AML-193 (cell line): ENCODE measurements at places on chromosomes 5 and 9.

DNA sequence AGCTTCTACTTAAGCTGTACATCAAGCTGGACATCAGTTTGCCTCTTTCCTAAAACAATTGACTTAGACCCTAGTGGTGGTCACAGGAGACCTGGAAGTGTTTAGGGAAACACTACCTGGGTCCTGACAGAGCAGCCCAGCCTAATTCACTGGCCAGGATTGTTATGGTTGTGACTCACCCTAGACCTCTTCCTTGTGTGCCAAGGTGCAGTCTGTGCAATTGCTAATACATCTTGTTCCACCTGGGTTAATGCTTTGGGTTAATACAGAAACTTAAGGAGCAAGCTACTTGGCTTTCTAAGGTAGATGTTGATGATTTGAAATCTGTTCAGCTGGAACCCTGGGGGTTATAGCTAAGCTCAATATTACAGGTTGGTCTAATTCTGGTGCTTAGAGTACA lies 48.7 kb upstream of the SLC46A2 start:
- no peak for DNase-seq

DNA sequence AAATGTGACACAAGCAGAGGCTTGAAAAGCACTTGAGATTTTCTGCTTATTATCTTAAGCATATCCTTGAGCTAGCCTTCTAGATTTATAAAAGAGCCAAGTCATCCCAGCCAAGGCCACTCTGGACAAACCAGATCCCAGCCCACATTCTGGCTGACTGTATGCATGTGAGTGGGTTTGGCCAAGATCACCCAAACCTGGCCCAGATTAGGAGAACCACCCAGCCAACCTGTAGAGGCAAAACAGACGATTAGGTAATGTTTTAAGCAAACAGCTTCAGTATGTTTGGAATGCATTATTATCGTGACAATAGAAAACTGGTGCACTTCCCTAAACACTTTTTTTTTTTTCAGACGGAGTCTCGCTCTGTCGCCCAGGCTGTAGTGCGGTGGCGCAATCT lies 151.9 kb downstream of the SPATA31D1 start:
- no peak for DNase-seq

GRCh38 chr9:105147110-105147871 lies 97.2 kb upstream of the SLC44A1 start:
- no peak for DNase-seq

GRCh38 chr5:10685115-10685521 lies 75.9 kb downstream of the DAP start:
- DNase-seq = no peak

DNA sequence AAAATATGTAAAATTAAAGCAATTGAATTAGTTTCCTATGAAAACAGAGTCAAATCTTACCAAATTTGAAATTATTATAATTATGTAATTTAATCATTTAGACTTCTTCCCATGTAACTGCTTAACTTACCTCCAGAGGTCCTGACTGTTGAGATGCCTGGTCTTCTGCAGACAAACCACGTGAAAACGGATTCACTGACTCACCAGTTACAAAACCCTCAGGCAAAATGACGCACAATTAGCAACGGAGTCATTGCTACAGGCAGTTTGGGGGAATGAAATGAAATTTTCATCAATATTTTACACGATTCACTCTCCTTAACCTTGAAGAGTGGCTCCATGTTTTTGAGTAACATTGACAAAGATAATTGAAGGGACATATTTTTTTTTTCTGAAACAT lies 460.8 kb downstream of the MTRR start:
- no peak for DNase-seq

DNA sequence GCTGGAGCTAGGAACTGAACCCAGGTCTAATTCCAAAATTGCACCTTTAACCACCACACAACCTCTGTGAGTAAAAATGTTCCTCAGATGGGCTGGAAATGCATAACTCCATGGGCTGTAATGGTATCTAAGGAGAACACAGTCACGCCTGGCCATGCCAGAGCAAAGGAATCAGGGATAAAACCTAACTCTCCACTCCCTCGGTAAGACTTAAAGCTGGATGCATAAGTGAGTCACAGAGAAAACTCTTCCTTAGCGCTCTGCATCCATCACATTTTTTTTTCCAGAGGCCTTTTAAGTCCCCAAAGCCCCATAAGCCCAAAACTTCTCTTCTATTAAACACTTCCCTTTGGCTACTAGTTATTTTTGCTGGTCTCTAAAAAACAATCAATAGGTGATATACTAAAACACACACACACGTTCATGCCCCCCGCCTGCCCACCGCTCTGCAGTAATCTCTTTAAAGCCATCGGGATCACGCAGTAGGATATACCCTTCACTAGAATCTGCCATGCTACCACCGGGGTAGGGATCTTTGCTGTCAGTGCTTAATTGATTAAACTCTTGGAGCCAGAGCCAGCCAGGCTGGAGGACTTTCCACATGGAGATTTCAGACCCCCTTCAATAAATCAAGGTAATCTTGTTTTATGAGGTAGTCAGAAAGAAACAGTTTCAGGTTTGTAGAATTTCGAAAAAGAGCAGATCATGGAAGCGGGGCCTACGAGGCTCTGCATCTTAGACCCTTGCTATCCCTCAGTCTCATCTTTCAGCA lies 212.9 kb downstream of the MAPKAP1 start:
- DNase-seq = no peak

DNA sequence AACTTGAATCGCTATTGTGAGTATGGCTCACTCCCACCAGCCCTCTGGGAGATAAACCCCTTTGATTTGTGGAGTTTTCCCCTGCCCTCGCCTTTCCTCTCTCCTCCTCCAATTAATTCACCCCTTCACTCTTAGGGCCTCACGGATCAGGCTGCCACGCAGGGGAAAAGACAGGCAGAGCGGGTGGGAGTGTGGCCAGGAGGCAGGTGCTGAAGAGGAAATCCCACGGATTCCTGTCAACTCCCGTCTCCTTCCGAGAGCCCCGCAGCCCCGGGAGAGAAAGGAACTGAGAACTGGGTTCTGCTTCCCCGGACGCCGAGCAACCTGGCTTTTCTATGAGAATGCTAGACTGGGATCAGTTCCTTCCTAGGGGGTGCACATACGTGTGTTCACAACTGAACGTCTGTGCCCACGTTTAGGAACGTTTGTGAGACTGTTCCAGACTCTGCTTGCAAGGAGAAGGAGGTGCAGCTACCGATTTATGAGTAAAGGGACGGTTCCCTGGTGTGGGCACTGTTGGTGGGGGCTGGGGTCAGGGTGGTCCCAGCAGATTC lies 314.5 kb upstream of the TLE4 start:
- no peak for DNase-seq

- no peak for DNase-seq
Observed at GRCh38 chr5:93681432-93681831, 60.0 kb downstream of the POU5F2 start.

- no peak for DNase-seq
Observed at GRCh38 chr5:40552981-40553380, 126.7 kb upstream of the PTGER4 start.

DNA sequence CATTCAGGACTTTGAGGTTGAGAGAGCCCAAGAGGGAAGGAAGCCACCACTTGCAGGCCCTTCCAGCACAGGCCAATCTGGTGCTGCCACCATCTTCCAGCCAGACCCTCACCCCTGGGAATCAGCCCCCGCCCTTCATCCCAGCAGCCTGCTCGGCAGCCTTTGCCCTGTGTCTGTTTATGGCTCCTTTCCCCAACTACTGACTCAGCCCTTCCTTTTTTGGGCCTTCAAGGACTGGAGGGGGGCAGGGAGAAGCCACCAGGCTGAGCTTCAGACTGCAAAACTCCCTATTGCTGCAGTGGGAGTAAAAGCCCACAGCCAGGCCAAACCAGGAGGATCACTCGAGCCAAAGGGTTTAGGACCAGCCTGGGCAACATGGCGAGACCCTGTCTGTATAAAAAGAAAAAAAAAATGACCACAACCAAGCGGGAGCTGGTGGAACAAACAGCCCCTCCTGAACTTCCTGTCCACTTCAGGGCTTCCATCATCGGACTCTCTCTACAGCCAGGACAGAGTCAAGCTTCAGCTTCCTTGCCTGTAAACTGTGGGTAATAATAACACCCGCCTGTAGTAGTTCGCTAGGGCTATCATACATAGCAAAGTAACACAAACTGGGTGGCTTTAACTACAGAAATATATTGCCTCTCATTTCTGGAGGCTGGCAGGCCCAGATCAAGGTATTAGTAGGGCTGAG lies 85.9 kb upstream of the IL17B start:
- no peak for DNase-seq

DNA sequence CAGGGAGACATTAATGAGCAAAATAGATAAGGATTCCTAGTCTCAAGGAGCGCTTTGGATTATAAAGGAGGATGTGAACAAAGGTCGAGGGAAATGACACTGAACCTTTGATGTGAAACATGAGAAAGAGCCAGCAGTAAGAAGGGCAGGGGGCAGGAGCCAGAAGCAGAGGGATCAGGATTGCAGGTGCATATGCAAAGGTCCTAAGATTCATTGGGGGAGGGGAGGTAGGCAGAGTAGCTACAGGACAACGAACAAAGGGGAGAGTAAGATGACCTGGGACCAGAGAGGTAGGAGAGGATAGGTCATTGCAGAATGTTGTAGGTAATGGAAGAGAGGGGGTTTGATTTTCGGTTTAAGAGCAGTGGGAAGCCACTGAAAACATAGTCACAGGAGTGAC lies 129.2 kb upstream of the TRPM3 start:
- no peak for DNase-seq

DNA sequence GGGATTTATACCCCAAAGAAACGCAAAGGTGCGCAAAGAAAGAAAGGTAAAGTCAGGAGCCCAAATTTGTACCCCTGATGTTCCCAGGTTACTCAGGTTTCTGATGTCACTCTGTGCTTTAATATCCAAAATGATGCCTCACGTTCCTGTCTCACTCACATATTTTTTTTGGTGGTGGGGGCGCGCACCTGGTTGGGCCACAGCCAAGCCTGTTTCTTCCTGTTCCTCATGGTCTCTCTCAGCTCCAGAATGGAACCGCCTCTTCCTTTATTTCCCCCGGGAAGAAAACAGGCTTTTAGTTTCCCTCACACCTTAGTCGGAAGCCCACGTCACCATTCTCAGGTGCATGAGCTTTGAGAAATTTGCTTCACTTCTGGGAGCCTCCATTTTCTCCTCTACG lies 118.3 kb upstream of the BOD1 start:
- no peak for DNase-seq

- no peak for DNase-seq
Observed at GRCh38 chr5:96919754-96920197, 16.1 kb upstream of the LNPEP start.

GRCh38 chr9:97809666-97810344 lies 43.2 kb upstream of the FOXE1 start:
- DNase-seq = no peak

DNA sequence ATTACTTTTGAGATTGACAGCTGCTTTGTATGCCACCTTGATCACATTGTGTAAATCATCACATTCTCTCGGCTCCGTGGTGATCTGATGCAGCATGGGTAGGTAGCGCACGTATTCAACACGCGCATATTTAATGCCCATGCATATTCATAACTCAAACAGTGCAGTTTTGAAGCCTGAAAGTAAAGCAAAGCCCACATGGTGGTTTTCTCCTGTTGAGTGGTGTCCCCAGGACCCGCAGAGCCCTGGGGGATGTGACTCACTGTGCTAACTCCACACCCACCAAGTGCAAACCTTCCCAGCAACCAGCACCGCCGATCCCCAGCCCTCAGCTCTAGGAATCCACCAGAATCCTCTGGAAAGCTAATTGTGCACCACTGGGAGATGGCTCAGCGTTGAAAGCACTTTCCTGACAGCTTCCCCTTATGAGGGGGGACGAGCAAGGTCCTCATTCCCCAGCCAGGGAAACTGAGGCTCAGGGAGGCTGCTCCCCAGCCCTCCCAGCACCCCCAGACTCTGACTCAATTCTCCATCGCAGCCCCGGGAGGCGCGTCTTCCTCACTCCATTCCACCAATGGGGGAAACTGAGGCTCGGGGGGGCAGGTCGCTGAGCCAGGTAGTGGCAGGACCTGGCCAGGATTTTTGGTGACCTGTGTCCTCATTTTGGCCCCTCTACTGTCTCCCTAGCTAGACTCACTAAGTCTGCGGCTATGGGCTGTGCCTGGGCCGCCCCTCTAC lies 46.4 kb downstream of the SARDH start:
- no peak for DNase-seq

- DNase-seq = no peak
Observed at GRCh38 chr5:115022303-115022702, 147.4 kb downstream of the TRIM36 start.

DNA sequence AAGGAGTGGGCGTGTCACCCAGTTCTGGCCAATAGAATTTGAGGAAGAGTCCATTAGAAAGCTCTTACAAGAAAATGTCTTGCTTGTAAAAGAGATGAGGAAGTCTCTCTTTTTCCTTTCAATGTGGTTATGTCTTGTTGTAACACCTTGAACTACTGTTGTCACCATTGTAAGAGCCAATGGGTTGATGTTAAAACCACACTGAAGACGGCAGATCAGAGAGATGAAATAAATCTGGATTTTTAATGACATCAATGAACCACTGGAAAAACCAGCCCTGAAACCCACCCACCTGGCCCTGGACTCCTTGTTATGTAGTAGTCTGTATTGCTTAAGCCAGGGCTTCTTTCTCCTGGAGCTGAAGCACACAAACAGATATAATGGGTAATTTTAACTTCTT lies 83.8 kb upstream of the ERCC6L2 start:
- DNase-seq = no peak

- no peak for DNase-seq
Observed at GRCh38 chr5:139647506-139648204, 494 bp upstream of the CXXC5 start.

- no peak for DNase-seq
Observed at GRCh38 chr9:69139596-69139995, 34.5 kb upstream of the TJP2 start.

- no peak for DNase-seq
Observed at GRCh38 chr9:92159058-92159457, 43.8 kb upstream of the SPTLC1 start.

DNA sequence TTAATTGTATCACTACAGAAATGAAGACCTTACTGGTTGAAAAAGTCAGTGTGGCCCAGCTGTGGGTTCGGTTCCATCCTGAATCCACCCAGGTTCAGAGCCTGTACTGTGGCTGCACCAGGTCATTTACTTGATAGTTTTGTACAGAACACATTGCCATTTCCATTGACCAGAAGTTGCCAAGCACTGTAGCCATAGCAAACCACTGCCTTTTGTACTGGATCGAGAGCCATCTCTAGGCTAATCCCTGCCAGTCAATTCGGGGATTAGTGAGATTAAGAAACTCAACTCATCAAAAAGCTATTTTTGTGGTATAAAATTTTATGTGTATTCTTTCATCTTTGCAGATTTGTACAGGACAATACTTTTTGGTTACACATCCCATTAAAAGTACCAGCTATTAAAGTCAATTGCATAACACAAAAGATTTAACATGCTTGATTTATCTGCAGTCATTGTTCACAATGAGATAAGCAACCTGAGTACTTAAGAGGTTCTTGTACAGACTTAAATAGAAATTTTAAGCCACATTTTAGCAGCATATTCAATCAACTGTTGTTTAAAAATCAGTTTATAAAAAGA lies 108.5 kb upstream of the OTULINL start:
- no peak for DNase-seq

DNA sequence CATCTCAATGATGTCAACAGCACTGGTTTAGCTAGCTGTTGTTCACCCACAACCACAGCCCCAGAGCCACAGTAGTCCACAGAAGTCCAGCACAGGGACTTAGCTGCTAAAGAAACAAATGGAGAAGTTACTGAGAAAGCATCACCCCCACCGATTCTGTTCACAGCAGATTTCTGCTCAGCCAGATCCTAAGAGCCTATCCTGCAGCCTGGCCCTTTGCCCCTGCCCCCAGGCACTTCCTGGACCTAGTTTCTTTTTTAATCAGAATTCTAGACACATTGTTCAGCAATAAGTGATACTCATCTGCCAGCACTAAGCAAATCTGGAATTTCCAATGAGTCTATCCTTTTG lies 7.4 kb downstream of the B4GALT1 start:
- peak; percentile 64 for DNase-seq
